DMS79 (cell line): ENCODE measurements at places on chromosomes 12 and 14.

DNA sequence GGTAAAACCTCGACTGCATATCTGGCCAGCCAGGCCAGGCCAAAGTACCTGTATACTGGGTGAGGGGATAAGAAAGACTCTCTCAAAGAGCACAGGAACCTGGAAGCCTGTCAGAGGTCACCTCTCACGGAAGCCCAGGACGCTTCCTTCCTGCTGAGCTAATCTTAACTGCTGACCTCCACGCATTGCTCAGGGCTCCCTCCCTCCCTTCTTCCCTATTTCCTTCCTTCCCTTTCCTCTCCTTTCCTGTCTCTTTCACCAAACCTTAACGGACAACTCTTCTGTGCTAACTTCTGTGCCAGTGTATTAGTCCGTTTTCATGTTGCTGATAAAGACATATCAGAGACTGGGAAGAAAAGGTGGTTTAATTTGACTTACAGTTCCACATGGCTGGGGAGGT is 14.8 kb upstream of the RNASE10 start:
- no peak for DNase-seq

DNA sequence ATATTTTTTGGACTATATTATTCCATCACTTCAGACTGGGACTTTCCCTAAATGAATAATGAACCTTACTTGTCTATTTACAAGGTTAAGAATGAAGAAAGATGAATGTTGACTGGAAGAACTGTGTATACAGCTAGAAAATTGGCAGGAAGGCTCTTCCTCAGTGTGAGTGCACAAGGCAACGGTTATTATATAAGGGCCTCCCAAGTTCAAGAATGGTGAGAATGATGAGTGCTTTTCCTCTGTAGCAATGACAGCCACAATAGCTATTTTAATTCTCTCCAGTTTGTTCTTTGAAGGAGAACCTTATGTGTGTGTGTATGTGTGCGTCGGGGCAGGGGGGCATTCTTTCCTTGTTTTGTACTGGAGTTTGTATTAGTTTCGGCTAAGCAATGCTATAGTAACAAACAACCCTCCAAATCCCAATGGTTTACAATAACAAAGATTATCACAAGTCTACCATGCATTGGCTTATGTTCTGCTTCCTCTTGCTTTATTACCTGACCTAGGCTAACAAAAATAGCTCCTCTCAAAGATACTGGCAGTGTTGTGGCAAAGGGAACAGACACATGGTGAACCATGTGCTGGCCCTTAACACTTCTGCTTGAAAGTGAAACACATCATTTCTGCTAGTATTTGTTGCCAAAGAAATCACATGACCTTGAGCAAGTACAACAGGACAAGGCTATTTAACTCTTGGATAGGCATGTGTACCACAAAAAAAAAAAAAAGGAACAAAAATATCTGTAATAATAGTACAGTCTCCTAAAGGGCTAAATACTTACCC is 139.5 kb downstream of the RMST start:
- DNase-seq = no peak

- no peak for DNase-seq
Measured at GRCh38 chr12:94287245-94287628, 138.9 kb downstream of the PLXNC1 start.

DNA sequence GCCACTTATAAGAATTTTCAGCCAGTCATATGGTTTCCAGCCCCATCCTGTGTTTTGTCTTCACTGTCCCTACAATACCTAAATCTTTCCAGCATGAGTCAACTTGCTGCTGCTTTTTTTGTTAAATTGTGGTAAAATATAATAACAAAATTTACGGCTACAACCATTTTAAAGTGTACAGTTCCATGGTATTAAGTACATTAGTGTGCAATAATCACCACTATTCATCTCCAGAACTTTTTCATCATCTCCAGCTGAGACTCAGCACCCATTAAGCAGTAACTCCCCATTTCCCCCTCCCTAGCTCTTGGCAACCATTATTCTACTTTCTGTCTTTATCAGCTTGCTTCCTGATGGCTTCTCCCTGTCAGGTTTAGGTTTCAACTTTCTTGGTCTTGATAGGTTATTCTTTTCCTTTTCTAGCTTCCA is 39.1 kb downstream of the FRS2 start:
- DNase-seq = no peak

DNA sequence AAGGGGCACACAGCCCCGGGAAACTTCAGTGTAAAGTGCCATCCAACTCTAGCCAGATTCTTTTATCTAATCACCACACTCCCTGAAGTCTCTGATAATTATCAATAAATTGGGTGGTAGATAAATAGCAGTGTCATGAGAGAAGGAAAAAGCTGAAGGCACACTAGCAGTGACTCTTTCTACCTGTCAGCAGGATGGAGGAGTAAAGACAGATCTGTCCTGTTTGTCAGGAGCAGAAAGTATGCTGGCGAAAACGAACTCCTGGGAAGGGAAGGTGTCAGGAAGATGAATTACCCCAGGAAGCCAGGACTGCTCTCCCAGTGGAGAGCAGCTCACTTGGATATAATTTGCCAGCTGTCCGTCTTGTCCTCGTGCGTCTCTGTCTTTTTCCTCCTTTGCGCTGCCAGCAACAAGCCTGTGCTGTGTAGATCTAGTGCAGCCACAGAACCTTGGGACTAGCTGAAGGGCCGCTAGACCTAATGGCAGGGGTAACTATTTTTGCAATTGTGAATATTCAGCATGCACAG is 981.9 kb downstream of the DIO2 start:
- DNase-seq = no peak
